ENCODE measurements at places on chromosomes 1 and 21.

DNA sequence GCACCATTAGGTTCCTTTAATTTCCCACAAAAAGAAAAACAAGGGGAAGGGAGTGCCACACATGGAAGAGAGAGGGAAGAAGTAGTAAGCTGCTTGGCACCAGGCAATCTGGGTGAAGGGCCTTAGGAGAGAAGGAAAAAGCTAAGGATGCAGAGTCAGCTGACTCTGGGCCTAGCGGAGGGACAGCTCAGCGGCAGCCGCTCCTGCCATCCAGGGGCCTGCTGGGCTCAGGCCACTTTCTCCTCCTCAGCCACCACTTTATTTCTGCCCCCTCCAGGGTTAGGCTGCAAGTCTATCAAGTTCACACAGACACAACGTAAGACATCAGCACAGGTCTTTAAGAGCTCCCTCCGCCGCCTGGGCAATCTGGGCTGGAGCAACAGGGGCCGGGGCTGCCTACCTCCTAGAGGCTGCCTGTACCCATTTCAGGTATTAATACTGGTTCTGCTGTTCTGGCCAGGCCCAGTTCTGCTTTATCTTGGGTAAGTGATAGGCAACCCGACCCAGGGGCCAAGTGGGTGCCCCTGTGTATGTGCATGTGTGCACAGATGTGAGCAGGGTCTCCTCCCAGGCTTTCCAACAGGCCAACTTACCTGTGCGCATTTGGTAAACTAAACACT lies 53.6 kb downstream of the SLC45A1 start:
- no peak for DNase-seq

- DNase-seq = no peak
Measured at GRCh38 chr1:168693197-168693871, 35.7 kb downstream of the DPT start.

DNA sequence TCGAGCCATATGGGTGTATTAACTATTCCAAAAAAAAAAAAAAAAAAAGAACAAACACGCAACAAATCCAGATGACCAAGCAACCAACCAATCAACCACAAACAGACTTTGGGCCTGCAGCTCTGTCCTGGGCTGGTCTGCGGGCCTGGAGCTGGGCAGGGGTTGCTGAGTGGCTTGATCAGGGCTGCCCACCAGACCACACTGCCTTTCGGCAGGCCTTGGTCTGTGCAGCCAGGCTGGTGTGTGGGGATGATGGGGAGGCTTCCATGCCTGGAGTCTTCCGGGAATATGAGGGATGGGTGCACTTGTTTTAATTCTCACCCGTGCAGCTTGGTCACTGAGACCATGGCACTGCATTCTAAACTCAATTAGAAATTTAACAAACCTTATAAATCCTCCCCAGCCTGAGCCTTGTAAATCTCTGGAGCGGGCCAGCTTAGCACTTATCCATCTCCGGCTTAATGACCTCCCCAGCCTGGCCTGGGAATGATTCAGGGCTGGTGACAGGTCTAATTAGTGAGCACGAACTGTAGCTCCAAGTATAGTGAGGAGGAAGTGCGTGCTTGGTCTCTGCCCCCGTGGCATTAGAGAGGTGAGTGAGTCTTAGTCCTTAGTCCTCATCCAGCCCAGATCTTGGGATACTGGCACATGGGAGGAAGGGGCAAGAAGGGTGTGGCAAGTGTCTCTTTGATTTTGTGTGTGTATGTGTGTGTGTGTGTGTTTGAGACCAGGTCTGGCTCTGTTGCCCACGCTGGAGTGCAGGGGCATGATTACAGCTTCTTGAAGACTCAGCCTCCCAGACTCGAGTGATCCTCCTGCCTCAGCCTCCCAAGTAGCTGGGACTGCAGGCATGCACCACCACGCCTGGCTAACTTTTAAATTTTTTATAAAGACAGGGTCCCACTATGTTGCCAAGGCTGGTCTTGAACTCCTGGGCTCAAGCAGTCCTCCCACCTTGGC lies 74.6 kb upstream of the CSF3R start:
- DNase-seq = no peak

GRCh38 chr1:202068596-202068995 lies 54.1 kb upstream of the GPR37L1 start:
- DNase-seq = no peak

DNA sequence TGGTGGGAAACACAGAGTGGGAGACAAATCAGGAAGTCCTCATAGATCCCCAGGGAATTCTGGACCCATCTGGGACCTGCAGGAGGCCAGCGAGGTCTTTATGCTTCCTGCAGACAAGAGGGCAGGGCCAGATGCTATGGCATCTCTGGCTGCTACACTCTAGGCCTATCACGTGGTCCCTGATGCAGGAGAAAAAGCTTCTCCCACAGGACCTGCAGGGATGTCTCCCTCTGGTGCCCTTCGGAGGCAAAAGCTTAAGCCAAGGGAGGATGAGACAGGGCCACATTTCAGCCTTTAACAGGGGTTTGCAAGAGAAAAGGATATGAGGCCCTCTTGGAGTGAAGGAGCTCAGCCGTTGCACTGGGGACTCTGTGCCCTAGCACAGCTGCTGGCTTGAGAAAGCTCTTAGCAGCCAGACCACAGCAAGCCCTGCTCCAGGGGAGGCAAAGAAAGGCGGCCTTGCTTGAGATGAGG lies 243.0 kb downstream of the C1orf94 start:
- no peak for DNase-seq
